ENCODE measurements at places on chromosomes 4 and X.

DNA sequence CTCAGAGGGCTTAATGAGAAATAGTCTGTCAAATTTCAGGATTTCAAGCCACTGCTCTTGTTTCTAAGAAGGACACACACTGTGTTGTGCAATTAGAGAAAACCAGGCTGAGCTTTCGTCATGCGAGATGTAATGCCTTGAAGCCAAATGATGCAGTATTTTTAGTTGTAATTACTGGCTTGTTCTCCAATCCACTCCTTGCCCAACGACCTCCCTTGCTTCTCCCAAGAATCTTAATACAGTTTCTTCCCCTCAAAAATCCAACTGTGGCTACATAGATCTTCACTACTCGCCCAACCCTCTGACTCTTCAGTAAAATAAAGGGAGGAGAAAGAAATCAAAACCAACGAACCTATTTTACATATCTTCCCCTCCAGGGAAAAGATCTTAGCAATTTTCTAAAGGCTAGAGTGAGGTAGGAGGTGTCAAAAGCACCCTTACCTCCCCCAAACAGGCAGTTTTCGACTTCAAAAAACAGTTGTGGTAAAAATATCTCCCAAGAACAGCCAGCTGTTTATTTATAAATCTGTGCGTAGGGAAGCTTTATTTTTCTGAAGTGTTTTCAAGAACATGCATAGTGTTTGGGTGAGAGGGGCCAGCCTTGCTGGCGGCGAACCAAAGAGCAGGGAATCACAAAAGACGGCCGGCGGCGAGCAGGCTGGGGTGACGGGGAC is 68.7 kb downstream of the MGST2 start:
- no peak for DNase-seq

- no peak for DNase-seq
Observed at GRCh38 chr4:48483006-48483776, at the start of gene SLC10A4. Gene SLC10A4, plus strand, starts transcription at chr4:48483343. Its CDS starts 219 bp downstream, at chr4:48483562.

- no peak for DNase-seq
Observed at GRCh38 chr4:148999924-149000323, 557.7 kb upstream of the NR3C2 start.

- no peak for DNase-seq
Observed at GRCh38 chr4:94974773-94975172, 217.0 kb downstream of the BMPR1B start.

- peak; percentile 30 for DNase-seq
Observed at GRCh38 chrX:86047174-86047935, at the start of gene CHM. Gene CHM, minus strand, starts transcription at chrX:86047558. Its CDS starts 26 bp downstream, at chrX:86047532.

DNA sequence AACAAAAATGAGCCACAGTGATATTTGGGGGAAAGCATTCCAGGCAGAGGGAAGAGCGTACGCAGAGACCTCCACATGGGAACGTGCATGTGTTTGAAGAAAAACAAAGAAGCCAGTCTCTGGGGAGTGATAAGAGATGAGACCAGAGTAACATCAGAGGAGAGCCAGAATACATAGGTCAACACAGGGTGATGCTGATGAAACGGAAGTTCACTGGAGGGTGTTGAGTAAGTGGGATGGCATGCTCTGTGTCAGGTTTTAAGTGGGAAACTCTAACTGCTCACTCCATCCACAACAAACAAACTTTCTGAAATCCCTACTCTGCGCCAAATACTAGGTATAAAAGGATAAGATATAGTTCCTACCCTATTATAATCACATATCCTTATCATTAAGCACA is 110.0 kb downstream of the ARHGAP6 start:
- DNase-seq: no peak

- no peak for DNase-seq
Observed at GRCh38 chrX:29834764-29835163, 380.6 kb upstream of the MAGEB2 start.

Measured in stimulated activated CD4-positive, alpha-beta T cell treated with anti-CD3 and anti-CD28 coated beads, Interleukin-15, amount 100 ng/mL, for 48 hours (primary cell).